Fibroblast of skin of scalp (primary cell): ENCODE measurements at places on chromosomes 5 and 9.

- DNase-seq: no peak
Observed at GRCh38 chr5:176671890-176672747, 24.8 kb downstream of the TSPAN17 start.

DNA sequence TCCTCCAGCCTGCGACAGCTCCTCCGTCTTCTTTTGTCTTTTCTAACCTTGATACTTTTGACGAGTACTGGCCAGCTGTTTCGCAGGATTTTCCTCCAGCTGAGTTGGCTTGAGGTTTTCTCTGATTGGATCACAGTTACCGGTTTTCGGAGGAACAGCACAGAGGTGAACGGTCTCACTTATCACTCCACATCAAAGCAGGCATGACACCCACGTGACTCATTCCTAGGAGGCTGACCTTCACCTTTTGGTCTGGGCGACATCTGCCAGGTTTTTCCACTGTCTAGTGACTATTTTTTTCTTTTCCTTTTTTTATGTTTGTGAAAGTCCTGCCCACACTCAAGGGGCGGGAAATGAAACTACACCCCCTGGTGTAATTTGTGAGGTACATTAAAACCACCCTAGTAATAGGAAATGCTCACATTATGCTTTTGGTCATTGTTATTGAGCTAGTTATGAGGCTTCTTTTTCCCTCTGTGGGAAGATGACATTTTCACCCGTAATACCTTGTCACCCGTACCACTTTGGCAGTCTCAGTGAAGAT is 319.2 kb downstream of the GADD45G start:
- DNase-seq: no peak

DNA sequence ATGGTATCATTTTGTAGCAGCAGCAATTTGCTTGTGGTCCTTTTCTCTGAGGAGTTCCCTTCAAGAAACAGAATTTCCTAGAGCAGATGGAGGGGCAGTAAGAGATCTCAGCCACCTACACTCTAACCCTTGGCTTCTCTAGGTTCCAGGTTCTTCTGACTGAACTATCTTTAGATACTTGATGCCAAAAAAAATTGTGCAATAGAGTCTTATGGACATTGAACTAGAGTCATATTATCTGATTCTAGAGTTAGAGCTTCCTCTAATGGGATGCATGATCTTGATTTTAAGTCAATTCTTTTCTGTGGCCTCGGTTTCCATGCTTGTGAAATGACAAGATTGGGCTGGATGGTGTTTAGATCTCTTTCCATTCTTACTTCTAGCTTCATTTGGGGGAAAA is 142.8 kb downstream of the EGFLAM start:
- no peak for DNase-seq

GRCh38 chr5:113686599-113686998 is 173.1 kb downstream of the YTHDC2 start:
- DNase-seq: no peak

DNA sequence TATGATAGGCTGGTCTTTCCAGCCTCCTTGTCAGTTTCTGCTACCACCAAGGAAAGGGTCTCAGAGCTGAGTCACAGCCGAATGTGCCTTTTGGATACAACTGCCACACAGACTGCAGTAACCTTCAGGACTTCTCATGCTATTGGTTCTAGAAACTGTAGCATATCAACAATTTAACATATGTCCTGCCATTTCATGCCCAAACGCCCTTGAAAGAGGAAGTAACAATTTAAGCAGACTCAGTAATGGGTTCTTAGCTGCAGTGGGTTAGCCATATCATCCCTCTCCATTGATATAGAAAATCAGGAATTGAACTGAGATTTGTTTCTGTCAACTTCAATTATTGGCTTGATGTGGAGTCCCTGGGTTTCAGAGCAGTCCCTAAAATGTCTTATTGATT is 4.1 kb upstream of the CLK4 start:
- no peak for DNase-seq

GRCh38 chr5:153866176-153866575 is 172.5 kb downstream of the FAM114A2 start:
- no peak for DNase-seq

- DNase-seq: no peak
Observed at GRCh38 chr5:63213256-63213655, 634.6 kb downstream of the LRRC70 start.

DNA sequence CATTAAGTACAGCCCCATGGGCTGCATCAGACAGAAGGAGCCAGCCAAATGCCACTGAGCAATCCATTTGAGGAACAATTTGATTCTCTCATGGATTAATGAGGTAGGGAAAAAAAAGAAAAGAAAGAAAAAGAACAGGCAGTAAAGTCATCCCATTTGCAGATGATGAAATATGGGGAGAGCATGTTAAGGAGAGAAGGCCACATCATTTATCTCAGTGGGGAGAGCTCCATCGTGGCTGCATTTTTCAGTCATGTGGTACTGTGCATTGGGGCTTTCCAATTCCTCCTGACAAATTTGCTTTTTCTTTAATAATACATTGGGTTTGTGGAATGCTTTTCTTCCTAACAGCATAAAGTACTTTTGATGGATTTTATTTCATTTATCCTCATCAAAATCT is 375.2 kb upstream of the TLE4 start:
- DNase-seq: peak; percentile 63

GRCh38 chr5:90134892-90135291 is 274.7 kb downstream of the CETN3 start:
- DNase-seq: peak; percentile 6

GRCh38 chr5:38925154-38925925 is 79.5 kb downstream of the OSMR start:
- DNase-seq: peak; percentile 83

DNA sequence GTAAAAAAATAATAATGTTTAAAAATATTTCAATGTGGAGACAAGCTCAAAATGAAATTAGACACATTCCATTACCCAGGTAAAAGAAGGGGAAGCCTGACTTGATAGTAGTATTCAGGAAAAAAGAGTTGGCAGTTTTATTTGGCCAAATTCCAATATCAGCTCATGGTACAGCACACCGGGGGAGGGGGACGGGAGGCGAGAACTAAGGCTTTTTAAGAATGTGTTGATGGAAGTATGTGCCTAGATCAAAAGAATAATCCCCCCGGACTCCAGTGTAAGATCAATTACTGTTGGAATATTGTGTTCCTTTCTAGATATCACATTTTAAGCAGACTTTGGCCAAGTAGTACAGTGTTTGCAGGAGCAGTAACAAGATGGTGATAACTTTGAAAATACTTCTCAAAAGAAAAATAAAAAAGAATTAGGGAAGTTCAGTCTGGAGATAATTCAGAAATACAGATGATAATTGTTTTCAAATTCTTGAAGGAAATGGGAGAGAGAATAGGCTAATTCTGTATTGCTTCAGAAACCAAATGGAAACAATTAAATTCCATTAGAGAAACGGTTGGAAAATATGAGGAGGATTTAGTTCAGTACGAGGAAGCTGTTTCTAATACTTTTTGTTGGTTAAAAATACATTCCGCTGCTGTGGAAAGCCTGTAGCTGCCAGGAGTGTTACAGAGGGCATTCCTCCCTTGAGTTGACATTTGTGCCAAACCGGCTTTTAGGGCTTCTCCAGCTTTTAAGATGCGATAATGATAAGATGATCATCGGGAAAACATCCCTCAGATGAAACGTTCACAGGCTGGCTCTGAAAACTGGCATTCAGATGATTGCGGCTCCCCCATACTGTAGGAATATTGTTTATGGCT is 98.1 kb upstream of the ERBIN start:
- peak; percentile 86 for DNase-seq

DNA sequence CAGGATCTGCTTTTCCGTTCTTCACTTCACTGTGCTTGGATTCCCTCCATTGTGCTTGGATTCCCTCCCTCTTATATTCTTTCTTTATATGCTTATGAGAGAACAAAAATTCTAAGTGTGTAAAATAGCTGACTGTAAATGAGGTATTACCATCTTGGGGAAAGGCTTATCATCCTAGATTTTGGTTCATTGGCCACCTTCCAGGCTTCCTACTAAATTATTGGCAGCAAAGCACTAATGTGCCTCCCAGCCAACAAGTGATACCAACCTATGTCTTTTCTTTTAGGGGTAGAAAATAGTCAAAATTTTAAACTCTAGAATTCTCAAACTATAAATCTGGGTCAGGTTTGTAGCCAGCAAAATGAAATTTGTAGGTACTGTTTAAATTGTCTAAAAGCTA is 52.7 kb downstream of the NDUFAF2 start:
- no peak for DNase-seq

GRCh38 chr5:15334551-15335266 is 165.3 kb upstream of the FBXL7 start:
- no peak for DNase-seq

DNA sequence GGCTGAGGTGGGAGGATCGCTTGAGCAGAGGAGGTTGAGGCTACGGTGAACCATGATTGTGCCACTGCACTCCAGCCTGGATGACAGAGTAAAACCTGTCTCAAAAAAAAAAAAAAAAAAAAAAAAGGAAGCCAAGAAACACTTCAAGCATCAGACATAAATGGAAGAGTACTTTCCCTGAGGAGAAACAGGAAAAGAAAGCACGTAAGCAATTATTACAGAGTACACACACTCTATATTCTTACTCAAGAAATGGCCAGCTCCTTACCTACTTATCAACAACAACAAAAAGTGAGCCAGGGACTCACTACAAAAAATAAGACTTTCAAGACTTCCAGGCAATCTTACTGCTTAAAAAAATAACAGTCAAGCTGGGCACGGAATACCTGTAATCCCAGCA is 21.8 kb downstream of the ZFR start:
- no peak for DNase-seq

DNA sequence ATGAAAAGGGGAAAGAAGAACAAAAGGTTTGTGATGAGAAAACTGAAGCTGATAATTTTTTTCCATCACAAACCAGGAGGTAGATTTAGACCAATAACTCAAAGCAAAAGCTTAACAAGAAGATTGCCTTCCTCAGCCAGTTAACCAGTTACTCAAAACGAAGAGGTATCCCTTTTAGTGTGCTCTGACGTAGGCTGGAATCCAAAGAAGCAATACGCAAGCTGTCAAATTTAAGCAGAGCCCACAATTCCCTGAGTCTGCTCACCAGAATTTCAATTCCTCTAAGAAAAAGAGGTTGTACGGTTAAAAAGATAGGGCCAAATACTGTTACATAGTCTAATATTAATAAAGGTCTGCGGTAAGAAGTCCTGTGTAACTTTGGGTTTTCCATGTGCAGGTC is 61.8 kb downstream of the BRINP1 start:
- no peak for DNase-seq

GRCh38 chr9:115943431-115944165 is 210.0 kb upstream of the PAPPA start:
- no peak for DNase-seq
